ENCODE measurements at places on chromosomes 6 and 20. TPM values are rescaled to one million over a fixed set of nuclear protein-coding genes. Genes with fewer than 3 reads are reported as not detected.

The ANKRD6 gene
- total RNA-seq, result 9.0 TPM

The CGAS gene
- total RNA-seq, result 15.5 TPM

The CLVS2 gene
- not detected for total RNA-seq

The DEFB124 gene
- not detected for total RNA-seq

The ZSCAN16 gene
- total RNA-seq, result 9.1 TPM

The NCOA3 gene
- total RNA-seq, result 57.8 TPM

The SAPCD1 gene
- total RNA-seq, result 5.4 TPM

The CLPSL2 gene
- not detected for total RNA-seq

The BTBD3 gene
- 3.8 TPM for total RNA-seq

The TINAG gene
- total RNA-seq, result not detected

The HLA-DQB2 gene
- total RNA-seq, result 8.2 TPM

The OXT gene
- not detected for total RNA-seq

The COL19A1 gene
- 0.18 TPM for total RNA-seq

The TULP4 gene
- total RNA-seq, result 89.5 TPM

The ABHD16B gene
- not detected for total RNA-seq

The SLC13A3 gene
- 0.63 TPM for total RNA-seq

The LAMA2 gene
- 5.3 TPM for total RNA-seq

The FERMT1 gene
- not detected for total RNA-seq

The ISM1 gene
- not detected for total RNA-seq

The GJE1 gene
- total RNA-seq, result not detected
